SK-N-SH (cell line): ENCODE measurements at places on chromosomes 6 and 20.

DNA sequence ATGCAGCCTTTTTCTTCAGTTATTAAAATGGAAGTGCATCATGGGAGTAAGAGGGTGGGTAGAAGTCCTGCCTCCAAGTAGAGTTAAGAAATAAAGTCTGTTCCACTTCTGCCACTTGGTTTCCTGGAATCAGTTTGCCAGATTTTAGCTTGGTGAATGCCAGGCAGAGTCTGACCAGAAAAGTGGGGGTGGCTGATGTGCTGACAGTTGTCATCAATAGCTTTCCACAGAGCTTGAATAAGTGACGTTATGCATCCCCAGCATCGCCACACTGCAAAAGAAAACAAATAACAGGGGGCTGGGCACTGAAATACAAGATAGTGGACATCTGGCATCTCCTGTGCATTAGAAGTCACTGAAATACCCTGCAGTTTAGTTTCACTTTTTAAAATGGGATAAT is 30.8 kb upstream of the CEP162 start:
- DNase-seq: peak; percentile 13

GRCh38 chr20:14012671-14013070 is 17.4 kb downstream of the MACROD2 start:
- DNase-seq: no peak

DNA sequence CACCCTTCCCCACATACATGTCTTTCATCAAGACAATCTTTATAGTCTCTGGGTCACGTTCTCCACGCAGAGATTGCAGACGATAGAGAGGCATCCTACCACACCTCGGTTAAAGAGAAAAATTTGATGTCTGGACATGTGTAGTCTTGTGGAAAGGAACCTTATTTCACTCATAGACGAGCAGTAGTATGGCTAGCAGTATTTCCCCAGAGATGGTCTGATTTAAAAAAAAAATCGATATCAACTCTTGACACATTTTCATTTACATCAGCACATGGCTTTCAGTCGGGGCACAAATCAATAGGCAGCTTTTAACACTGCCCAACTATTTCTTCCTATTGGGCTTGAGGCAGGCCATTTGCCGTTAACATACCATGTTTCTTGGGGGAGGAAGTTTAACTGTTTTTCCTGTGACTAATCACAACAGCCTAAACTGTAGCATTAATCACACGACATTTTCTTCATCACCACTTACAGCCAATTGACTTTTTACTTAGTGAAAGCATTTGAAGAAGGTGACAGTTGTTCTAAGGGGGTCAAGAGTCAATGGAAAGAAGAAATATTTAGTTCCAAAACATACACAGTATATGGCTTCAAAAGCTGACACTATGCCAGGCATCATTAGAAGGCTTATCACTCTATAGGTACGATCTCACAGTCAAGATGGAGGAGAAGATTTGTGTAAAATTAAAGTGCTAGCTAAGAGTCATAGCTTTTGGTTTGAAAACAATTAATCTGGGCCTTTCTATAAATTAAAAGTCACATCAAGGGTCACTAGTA is 129.5 kb upstream of the HDAC2 start:
- DNase-seq: no peak

DNA sequence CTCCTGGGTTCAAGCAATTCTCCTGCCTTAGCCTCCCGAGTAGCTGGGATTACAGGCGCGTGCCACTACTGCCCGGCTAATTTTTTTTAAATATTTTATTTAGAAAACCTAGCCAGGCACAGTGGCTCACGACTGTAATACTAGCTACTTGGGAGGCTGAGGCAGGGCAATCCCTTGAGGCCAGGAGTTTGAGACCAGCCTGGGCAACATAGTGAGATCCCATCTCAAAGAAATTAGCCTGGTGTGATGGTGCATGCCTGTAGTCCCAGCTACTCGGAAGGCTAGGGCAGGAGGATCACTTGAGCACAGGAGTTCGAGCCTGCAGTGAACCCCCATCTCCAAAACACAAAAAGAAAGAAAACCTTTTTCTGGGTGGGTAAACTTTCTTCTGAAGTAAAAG is 2.4 kb downstream of the SLC44A4 start:
- no peak for DNase-seq

GRCh38 chr6:91341473-91341872 is 754.6 kb upstream of the MAP3K7 start:
- DNase-seq: no peak

- DNase-seq: no peak
Observed at GRCh38 chr6:133130863-133131262, 110.3 kb upstream of the EYA4 start.

- DNase-seq: no peak
Observed at GRCh38 chr6:82711971-82712370, 348.4 kb downstream of the TPBG start.
